ENCODE measurements at places on chromosomes 2 and 18. TPM values are rescaled to one million over a fixed set of nuclear protein-coding genes. Genes with fewer than 3 reads are reported as not detected.

- no peak for DNase-seq
Observed at GRCh38 chr2:236089271-236090026, 78.7 kb downstream of the GBX2 start.

- no peak for DNase-seq
Observed at GRCh38 chr2:174338147-174338605, 3.4 kb downstream of the SP9 start.

DNA sequence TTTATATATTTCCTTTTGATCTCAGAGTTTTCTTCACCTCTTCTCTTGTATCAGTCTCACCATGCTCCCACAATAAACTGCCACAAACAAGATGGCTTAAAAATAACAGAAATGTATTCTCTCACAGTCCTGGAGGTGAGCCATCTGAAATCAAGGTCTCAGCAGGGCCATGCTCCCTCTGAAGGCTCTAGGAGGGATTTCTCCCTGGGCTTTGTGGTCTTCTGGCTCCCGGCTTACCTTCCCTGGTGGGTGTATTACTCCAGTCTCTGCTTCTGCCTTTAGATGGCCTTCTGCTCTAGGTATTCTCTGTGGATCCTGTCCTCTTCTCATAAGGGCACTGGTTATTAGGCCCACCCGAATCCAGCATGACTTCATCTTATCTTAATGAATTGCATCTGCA, 994.7 kb upstream of the POU3F3 start:
- DNase-seq = no peak

DNA sequence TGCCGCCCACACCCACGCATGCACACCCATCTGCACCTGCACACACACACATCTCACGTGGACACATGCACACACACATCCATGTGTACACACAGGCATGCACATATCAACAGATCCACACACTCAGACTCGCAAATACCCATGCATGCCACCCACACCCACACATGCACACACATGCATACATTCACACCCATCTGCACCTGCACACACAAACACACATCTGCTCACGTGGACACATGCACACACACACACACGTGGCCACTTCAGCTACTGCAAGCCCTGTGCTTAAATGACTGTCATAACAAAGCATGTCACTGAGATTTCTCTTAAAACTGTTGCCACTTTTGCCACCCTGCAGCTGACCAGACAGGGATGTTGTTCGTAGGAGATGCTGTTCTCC, 186.6 kb downstream of the SNTG2 start:
- DNase-seq = no peak

DNA sequence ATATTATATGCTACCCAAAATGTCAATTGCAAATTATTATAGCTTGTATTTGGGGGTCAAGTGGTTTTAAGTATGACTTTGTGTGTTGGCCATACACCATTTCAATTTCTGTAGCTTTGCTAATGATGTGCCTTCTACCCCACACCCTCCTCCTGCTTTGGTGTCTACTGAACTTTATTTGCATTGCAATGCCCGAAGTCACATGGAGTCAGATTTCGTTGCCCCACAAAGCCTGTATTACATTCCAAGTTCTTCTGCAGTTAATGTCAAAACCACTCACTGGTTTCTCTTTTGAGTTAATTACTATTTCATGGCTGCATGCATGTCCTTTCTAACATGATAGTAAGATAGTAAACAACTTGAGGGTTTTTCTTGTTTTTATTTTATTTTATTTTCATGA, 528.9 kb downstream of the RIT2 start:
- no peak for DNase-seq

- no peak for DNase-seq
Observed at GRCh38 chr18:13502585-13502984, 223.8 kb downstream of the FAM210A start.

DNA sequence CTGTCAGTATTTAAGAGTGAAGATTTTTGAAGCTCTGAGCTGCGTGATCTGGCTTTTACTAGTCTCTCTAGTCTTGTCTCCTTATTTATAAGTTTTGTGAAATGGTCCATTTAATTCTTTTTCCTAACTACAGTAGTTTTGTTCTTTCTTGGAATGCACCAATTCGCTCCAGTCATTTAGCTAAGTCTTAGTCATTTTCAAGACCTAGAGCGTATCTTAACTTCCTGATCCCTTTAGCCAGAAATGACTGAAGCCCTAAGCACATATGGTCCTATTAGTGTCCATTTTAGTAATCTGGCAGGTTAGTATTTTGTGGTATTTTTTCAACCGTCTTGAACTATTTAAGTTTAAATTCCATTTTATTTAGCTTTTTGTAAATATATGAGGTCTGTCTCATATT, 3.6 kb downstream of the BIRC6 start:
- no peak for DNase-seq

- DNase-seq = no peak
Observed at GRCh38 chr18:10020171-10020570, 106.4 kb downstream of the VAPA start.

GRCh38 chr18:34880882-34881834, 160.1 kb upstream of the MAPRE2 start:
- no peak for DNase-seq

AQP12B gene
- total RNA-seq = not detected
